ENCODE measurements at places on chromosomes 16 and 17.

- DNase-seq: no peak
Observed at GRCh38 chr16:12433691-12434390, 369.8 kb downstream of the CPPED1 start.

GRCh38 chr16:28213396-28213795 is 1.6 kb upstream of the XPO6 start:
- no peak for DNase-seq

GRCh38 chr17:44910231-44911106 is 4.8 kb downstream of the GFAP start:
- no peak for DNase-seq

DNA sequence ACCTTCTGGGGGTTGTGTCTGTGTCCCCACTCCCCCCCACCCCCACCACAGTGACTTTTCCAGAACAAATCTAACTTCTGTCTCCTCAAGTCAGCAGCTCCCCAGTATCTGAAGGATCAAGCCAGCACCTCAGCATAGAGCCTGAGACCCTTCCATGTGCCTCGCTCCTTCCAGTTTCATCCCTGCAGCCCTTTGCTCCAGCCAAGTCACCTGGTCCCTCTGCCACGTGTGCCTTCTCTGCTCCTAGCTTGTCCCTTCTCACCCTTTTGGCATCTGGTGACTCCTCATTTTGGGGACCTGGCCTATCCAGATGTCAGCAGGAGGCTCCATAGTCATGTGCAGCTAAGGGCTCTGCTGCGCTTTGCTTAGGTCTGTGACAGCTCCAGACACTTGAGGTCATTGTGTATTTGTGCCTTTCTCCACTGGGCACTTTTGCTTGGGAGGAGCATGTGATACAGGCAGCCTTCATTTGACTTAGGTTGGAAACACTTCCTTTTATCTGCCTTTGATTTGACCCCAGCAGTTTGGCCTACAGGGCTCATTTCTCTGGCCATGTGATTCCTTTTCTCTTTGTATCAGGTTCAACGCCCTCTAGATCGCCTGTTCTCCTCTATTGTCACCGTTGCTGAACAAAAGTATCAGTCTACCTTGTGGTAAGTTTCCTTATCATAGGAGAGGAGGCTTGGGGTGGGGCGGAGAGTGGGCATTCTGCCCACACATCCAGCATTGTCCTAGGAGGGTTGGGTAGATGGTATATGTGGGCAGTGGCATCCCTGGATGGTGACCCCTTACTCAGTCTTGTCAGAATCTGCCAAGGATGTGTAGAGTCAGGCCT is 7.1 kb upstream of the NFATC3 start:
- no peak for DNase-seq

DNA sequence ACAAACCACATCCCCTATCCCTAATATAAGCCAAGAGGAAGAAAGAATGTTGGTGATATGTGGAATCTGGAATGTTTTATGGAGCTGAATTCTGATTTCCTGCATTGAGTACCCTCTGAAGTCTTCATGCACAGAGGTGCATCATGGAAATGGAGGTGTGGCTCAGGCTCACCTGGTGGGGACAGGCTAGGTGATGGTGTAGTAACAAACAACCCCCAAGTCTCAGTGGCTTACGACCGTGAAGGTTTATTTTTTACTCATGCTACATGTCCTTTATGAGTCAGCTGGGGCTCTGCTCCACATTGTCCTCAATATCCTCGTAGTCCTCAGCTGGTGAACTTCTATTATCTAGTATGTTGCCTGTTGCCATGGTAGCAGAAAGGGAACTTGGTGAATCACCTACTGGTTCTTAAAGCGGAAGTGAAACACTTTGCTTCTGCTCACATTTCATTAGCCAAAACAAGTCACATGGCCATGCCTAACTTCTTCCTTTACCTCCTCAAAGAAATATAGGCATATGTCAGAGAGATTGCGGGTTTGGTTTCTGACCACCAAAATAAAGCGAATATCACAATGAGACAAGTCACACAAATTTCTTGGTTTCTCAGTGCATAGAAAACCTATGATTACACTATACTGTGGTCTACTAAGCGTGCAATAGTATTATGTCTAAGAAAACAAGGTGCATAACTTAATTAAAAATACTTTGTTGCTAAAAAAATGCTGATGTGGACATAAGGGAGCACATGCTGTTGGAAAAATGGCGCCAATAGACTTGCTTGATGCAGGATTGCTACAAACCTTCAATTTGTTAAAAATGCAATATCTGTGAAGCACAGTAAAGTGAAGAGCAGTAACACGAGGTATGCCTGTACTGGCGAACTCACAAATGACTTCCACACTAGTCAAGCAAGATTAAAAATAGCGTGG is at the start of gene PMFBP1:
PMFBP1 (minus strand) TSS at position 51 of the 930 bp plus-strand sequence. CDS start 947 bp downstream, outside the sequence.
- no peak for DNase-seq

- no peak for DNase-seq
Observed at GRCh38 chr16:87278191-87279093, 38.8 kb downstream of the C16orf95 start.

- no peak for DNase-seq
Observed at GRCh38 chr16:71771571-71771970, 37.1 kb downstream of the AP1G1 start.

- no peak for DNase-seq
Observed at GRCh38 chr17:40177275-40177874, at the start of gene RAPGEFL1. Gene RAPGEFL1, plus strand, starts transcription at chr17:40177470. Its CDS starts 392 bp downstream, at chr17:40177862.

DNA sequence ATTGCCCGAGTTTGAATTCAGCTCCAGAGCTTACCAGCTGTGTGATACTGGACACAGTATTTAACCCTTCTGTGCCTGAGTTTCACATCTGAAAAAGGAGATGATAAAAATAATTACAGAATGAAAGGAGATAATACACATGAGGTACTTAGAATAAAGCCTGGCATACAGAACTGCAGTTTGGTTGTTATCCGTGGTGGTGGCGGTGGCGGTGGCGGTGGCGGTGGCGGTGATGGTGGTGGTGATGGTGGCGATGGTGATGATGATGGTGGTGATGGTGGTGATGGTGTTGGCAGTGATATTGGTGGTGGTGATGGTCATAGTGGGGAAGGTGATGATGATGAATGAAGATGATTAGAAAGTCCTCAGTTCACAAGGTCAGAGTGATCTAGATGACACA is 57.2 kb downstream of the ABCC1 start:
- DNase-seq: no peak
